MCF 10A (cell line): ENCODE measurements at places on chromosomes 3 and 15. TPM values are rescaled to one million over a fixed set of nuclear protein-coding genes. Genes with fewer than 3 reads are reported as not detected.

The CISH gene
- 0.26 and 0.59 TPM in 2 replicates for total RNA-seq

The MB21D2 gene
- total RNA-seq = 3.6 and 4.4 TPM in 2 replicates

The CHST14 gene
- 5.8 and 7.3 TPM in 2 replicates for total RNA-seq

The NOX5 gene
- 1.4 and 1.8 TPM in 2 replicates for total RNA-seq

The FLNB gene
- total RNA-seq = 580 and 593 TPM in 2 replicates

The FAM219B gene
- 62.9 and 68.4 TPM in 2 replicates for total RNA-seq

The TRPM7 gene
- total RNA-seq = 35.5 and 36.3 TPM in 2 replicates

The TICRR gene
- 6.6 and 8.5 TPM in 2 replicates for total RNA-seq

The THRB gene
- total RNA-seq = 3.8 and 4.2 TPM in 2 replicates

The POLQ gene
- total RNA-seq = 4.1 and 5.8 TPM in 2 replicates

The ADGRG7 gene
- total RNA-seq = not detected in 2 replicates

The GOLGA6B gene
- not detected in 2 replicates for total RNA-seq

The CGNL1 gene
- 0.05 TPM in 1 of 2 replicates, not detected in the other for total RNA-seq

The ECE2 gene
- not detected in 2 replicates for total RNA-seq

The GPD1L gene
- 8.5 and 9.7 TPM in 2 replicates for total RNA-seq

The MCTP2 gene
- total RNA-seq = 20.5 and 25.7 TPM in 2 replicates

The NME9 gene
- not detected in 2 replicates for total RNA-seq
